ENCODE measurements at places on chromosomes 7 and 10.

- no peak for DNase-seq
These were observed 967 bp downstream of the GAD2 start for GRCh38 chr10:26217396-26218086.

DNA sequence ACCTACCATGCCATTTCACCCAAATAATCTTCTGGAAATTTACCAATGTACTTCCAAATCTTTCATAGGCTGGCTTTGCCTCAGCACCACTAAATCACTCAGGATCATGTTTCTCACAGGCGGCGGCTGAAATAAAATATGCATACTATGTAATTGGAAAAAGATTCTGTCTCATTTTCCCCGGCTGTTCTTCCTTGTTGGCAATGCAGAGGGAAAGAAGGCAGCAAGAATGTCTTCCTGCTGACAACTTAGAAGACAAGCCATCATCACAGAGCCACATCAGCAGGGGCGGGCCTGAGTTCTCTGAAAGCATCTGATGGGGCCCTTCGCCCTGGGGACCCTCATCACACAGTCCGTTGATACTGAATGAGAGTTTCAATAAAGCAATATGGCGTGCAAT lies 39.2 kb upstream of the COL1A2 start:
- DNase-seq, result no peak

DNA sequence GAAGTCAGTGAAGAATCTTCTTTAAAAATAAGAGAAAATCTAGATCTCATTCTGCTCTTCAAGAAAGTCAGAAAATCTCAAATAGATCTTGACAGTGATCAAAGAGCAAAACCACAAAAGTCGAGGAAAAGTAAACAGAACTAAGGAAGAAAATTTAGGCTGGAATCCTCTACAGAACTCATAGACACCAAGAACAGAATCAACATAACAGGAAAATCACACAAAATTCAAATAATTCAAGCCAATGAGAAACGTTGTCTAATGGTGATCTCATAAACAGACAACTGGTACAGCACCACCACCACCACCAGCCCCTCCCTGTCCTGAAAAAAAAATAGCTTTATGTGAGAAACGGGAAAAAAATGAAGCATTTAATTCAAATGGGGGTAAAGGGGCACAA lies 6.9 kb downstream of the ITGB1 start:
- no peak for DNase-seq

DNA sequence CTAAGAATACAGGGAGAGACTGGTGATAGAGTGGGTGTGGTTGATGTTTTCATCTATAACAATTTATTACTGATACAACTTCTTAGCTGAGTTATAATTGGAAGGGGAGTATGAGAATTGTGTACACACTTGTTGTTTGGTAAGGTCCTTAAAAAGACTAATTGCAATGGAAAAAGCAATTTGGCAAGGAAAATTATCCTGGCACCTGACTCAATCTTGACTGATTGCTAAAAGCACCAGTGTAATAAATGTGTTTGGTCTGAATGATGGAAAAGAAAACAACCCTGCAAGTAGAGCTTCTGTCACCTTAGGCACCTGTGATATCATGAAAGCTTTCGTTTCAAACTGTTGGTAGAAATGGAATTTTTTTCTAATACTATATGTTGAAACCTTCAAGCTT lies 6.7 kb upstream of the GSDME start:
- DNase-seq, result no peak

DNA sequence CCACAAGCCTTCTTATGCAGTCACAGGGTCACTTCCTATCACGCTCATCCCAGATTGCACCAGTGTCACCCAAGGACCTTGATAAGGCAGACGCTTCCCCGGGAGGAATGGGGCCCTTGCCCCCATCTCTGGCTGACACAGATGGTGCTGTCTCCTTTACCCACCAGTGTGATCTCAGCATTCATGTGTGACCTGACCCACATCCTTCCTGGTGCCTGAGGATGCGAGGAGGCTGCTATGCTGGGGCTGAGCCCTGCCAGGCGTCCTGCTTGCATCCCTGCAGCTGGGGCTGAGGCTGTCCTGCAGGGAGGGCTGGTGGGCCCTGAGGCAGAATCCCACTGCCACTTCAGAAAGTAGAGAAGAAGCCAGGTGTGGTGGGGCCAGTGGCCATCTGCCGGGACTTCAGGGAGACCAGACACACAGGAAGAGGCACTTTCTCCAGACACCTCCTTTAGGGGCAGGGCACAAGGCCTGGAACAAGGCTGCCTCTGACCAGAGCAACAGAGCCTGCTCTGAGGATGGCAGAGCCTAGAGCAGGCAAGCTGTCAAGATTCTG lies 35.3 kb downstream of the RASGEF1A start:
- DNase-seq, result no peak

DNA sequence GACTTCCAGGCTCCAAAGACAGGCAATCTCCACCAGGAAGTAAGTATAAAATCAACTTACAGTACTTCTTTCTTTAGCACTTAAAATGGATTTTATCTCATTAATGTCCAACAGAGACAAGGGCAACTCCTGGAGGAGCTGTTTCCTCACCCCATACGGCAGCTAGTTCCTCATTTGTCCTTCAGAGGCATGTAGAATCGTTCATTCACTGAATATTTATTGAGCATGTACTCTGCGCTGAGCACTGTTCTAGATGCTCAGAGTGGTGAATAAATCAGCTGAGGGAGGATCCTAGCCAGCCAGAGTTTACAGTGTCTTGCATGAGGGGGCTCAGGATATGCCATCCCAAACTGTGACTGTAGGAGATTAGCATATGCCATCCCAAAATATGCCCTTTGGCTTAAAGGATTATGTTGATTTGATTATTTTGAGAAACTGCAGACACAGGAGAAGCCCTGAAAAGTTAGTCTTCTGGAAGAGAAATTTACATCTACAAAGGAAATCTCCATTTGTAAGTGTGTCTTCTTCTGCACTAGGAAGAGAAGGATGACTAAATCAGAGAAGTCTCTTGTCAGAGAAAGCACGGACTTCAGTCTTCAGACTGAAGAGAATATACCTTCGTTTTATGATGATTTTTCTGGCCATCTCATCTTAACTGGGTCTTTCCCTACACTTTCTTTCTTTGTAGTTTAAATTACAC lies 66.9 kb downstream of the BAMBI start:
- no peak for DNase-seq

- DNase-seq, result peak; percentile 72
These were observed 53.0 kb upstream of the PPP1R17 start for GRCh38 chr7:31633894-31634494.

- no peak for DNase-seq
These were observed 112.4 kb downstream of the CDK6 start for GRCh38 chr7:92723943-92724342.

DNA sequence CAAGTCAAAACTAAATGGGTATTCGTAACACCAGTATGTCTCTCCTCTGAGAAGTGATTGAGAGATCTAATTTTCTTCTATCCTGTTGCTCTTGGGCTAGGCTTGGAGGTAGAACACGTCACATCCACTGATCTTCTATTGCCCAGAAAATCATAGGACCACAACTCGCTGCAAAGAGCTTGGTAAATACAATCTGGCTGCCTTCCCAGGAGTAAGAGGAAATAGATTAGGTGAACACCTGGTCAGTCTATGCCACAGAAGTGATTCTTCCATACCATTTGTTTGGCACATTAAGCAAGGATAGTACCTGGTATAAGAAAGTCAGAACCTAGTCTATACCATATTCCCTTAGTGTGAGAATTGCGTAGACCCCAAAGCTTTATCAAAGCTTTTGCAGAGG lies 129.3 kb upstream of the PHYHIPL start:
- no peak for DNase-seq

- no peak for DNase-seq
These were observed 593.5 kb downstream of the NRG3 start for GRCh38 chr10:82468453-82468852.

- DNase-seq, result no peak
These were observed 393 bp downstream of the ZNF467 start for GRCh38 chr7:149772956-149773434.

DNA sequence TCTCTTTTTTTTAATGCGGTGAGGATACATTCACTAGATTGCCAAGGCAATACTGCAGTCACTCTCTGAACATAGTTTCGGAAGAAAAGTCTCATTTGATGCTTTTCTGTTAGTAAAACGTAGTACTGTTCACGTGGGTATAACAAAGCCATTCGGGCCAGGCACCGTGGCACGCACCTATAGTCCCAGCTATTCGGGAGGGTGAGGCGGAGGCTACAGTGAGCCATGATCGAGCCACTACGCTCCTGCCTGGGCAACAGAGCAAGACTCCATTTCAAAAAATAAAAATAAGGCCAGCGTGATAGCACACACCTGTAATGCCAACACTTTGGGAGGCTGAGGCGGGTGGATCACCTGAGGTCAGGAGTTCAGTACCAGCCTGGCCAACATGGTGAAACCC lies 24.6 kb downstream of the SNX8 start:
- DNase-seq, result no peak

DNA sequence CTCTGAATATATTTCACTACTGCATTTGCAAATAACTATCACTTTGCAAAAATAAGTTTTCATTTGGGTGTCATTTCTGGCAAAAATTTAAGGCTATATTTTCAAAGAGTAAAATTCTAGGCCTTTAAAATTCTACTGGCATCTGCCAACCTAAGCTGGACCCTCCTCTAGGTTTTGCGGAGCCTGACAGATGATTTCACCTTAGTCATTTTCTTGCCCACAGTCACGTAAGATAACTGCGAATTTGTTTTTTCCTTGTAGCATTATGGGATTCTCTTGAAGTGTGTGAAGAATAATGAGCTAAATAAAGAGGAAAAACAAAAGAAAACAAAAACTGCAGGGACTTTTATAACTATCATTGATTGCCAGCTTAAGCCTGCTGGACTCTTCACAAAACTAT lies 7.8 kb downstream of the MEOX2 start:
- DNase-seq, result no peak

- DNase-seq, result no peak
These were observed 86.7 kb upstream of the IKZF1 start for GRCh38 chr7:50217821-50218281.

GRCh38 chr7:12316925-12317324 lies 86.7 kb downstream of the VWDE start:
- no peak for DNase-seq

DNA sequence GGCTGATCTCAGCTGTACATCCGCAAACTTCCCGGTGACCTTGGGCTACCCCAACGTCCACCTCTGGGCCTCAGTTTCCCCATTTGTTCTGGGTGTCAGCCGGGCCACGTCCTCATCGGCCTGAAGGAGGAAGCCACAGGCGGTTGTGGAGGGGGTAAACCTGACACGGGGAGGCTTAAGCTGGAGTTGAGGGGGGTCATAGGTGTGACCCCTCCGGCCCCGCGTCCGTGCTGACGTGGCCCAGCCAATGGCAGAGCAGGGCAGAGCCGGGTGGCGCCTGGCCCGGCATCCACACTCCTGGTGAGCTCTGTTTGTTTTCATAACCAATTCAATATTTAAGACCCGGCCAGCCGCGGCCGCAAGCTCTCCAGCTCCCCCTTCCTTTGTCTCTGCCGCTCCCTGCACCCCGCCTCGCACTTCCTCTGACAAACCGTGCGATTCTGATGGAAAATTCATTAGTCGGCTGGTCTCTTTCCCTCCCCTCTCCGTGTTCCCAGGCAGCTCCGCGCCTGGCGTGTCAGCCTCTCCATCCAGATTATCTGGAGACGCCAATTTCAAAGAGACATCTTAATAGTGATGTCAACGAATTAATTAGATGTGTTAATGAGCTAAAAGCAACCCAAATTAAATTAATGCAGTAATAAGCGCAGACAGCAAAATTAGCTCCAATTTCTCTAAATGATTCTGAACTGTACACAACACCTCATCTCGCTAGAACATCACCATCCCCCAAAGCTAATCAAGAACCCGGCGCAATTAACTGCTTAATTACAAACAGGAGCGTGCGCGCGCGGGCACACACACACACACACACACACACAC lies 55.4 kb downstream of the MICALL2 start:
- DNase-seq, result no peak

GRCh38 chr7:28704706-28705105 lies 253.4 kb downstream of the TRIL start:
- no peak for DNase-seq

DNA sequence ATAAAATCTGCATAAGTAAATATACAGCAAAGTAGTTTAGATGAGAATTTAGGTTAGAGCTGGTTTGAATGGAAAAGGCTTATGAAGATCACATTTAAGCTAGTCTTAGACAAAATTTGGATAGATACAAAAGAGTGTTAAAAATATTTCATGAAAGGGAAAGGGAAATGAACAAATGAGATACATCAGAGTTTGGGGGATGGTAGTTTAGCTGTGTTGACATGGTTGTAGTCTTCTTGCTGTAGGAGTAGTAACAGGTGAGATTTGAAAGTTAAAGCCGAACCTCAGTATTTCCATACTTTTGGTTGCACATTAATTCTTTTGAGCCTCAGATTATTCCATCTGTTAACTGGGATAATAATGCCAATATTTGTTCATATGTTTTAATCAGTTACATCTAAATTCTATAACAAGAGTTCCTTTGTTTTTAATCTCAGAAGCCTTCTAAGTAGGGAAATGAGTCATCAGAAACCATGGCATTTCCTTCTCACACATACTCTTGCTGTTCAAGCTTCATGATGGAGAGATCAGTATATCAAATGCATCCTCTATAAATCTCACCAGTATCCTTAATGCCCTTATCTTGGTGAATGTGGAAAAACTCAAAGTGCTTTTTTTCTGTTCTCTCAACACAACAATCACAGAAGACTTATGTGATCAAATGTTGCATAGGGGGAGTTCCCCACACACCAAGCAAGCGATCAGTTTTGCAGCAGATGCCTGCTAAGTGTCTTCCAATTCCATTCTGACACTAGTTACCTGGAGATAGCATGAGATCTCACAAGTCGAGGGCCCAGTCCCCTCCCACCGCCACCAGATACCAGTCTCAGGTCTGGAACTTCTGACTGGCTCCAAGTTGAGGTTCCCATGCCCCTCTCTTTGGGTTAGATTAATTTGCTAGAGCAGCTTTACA lies 84.7 kb downstream of the MAPK8 start:
- no peak for DNase-seq

DNA sequence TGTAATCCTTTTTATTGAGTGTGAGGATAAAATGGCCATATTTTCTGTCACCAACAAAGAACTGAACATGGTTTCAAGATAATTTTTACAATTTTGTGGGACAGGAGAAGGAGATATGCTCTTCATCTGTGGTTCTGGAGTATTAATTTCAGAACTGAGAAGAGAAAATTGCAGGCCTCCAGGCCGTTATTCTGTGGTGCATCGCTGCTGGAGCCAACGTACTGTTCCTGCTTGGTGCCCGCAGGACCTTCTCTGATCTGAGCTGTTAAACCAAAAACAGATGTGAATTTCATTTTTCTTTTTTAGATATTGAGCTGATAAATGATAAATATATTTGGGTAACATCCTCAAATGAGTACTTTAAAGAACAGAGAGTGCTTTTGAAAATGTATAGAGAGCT lies 63.9 kb downstream of the IKZF1 start:
- DNase-seq, result no peak

- DNase-seq, result peak; percentile 40
These were observed 223.5 kb upstream of the PHYHIPL start for GRCh38 chr10:58952747-58953466.

DNA sequence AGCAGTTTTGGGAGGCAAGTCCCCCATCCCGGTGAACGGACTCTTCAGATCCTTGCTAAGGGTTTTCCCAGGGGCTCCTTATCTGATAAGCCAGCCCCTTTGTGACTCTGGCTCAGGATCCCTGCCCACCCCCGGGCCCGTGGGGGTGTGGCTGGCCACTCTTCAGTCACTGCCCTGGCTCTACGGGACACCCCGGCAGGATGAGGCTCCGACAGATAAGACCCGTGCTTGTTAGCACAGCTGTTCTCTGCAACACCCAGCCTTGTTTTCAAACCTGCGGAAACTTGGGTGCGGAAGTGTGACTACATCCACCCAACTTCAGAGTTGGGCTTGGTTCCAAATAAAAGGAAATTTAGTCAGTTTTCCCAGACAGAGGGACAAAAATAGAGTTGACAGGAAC lies 66.7 kb upstream of the PODXL start:
- no peak for DNase-seq

- DNase-seq, result peak; percentile 84
These were observed 23.4 kb upstream of the GSAP start for GRCh38 chr7:77439572-77439971.

Measured in NCI-H460 (cell line).